ENCODE measurements at places on chromosomes 16 and 17. TPM values are rescaled to one million over a fixed set of nuclear protein-coding genes. Genes with fewer than 3 reads are reported as not detected.

NPB gene
- 0.28 TPM for total RNA-seq

C1QL1 gene
- 0.41 TPM for total RNA-seq

TNFSF12 gene
- total RNA-seq = 31.8 TPM

CLN3 gene
- total RNA-seq = 26.5 TPM

HID1 gene
- 0.37 TPM for total RNA-seq

PARD6A gene
- total RNA-seq = 11.5 TPM

HIGD1B gene
- not detected for total RNA-seq

SEPTIN12 gene
- total RNA-seq = not detected

EFCAB13 gene
- total RNA-seq = 2.7 TPM

SCARF1 gene
- 3.3 TPM for total RNA-seq

CRAMP1 gene
- 33.6 TPM for total RNA-seq

ALOX15 gene
- not detected for total RNA-seq

KIF18B gene
- total RNA-seq = 47.1 TPM

TRPV2 gene
- total RNA-seq = 46.8 TPM

ABCA8 gene
- total RNA-seq = not detected

Measured in activated T-helper 2 cell treated with anti-CD3 and anti-CD28 coated beads, Interferon-gamma antibody, Interleukin-2, Interleukin-4, amounts not matched to agents 10 μg/mL and 5 μg/mL and 100 μg/mL, durations not matched to agents 14 hours and 24 hours and 36 hours (primary cell).